ENCODE measurements at places on chromosomes 6 and 20.

GRCh38 chr6:138856654-138857053 lies 60.8 kb downstream of the ECT2L start:
- DNase-seq, result no peak

DNA sequence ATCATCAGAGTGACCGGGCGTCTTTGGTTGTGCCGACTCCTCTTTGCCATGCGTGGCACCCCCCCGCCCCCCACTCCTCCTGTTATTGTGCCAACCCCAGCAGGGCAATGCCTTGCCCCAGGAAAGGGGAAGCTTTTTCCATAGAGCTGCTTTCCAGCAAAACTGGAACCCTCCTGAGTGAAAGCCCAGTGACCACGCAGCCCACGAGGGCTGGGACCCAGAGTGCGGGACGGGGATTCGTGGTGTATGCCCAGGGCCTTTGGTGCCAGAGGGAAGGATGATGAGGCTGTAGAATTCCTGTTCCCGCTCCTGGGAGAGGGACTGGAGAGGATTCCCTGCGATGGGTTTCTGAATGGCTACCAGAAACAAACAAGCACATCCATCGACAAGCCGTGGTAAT lies 116.8 kb upstream of the BACH2 start:
- no peak for DNase-seq

DNA sequence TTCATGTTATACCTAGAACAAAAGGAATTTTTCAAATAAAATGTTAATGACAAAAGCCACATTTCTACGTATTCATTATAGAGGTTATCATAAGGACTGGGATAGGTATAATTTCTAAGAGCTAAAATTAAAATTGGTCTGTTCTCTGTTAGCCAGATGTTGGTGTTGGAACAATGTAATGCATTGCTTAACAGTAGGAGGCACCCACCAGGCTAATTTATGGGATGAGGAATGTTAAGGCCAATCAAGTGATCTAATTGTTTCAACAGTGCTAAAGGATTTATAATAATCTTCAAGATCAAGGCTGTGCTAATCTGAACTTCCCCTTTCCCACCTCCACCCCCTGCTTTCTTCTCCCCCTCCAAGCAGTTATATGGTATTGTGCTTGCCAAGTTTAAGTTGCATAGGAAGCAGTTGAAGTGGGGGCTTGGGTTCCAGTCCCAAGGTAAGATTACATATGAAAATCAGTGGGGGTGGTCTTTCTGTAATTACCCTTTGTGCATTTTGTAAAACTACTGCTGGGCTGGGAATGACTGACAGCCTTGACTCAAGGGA lies 89.2 kb upstream of the BACH2 start:
- no peak for DNase-seq

DNA sequence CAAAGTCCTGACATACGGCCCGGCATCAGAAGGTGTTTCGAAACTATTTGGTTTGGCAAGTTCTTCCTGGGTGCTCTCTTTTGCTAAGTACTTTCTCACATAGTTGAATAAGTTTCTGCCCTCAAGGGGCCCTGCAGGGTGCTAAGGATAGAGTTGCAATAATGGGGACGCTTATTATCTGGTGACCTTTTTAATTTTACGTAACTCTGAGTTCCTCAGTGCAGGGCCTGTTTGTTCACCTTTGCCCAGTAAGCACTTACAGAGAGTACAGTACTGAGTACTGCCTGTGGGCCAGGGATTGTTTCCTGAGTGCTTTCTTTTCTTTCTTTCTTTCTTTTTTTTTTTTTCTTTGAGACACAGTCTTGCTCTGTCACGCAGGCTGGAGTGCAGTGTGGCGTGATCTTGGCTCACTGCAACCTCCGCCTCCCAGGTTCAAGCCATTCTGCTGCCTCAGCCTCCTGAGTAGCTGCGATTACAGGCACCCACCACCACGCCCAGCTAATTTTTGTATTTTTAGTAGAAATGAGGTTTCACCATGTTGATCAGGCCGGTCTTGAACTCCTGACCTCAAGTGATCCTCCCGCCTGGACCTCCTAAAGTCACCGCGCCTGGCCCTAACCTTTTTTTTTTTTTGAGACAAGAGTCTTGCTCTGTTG lies 4.5 kb upstream of the PXMP4 start:
- DNase-seq, result no peak

- no peak for DNase-seq
Measured at GRCh38 chr6:35017411-35018181, 123.5 kb downstream of the TCP11 start.

GRCh38 chr6:44667668-44668390 lies 280.3 kb downstream of the CDC5L start:
- peak; percentile 17 for DNase-seq

GRCh38 chr20:10635476-10636208 lies 38.2 kb downstream of the JAG1 start:
- DNase-seq, result no peak

DNA sequence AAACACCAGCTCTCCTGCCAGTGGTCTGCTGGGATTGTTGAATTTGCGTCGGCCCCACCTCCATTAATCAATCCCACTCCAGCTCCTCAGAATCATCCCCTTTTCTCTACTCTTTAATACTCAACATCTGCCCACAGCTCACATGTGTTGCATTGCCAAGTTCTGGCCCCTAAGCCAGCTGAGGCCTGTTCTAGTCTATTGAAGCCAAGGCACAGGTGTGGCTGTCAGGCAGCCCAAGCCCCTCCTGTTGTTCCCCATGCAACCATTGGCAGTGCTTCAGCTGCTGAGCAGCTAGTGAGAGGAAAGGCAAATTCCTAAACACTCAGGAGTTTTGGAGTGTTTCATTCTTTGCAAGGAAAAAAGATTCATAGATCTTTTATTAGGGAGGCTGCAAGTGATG lies 128.0 kb upstream of the NT5E start:
- DNase-seq, result no peak

- no peak for DNase-seq
Measured at GRCh38 chr6:84606860-84607259, 157.5 kb downstream of the TBX18 start.

- DNase-seq, result no peak
Measured at GRCh38 chr6:139152088-139152891, 17.4 kb downstream of the HECA start.

- no peak for DNase-seq
Measured at GRCh38 chr6:50112981-50113857, 63.5 kb upstream of the DEFB112 start.

GRCh38 chr20:48198929-48199451 lies 413.7 kb upstream of the SULF2 start:
- DNase-seq, result no peak

- DNase-seq, result no peak
Measured at GRCh38 chr6:127199470-127199869, 67.2 kb upstream of the RNF146 start.

DNA sequence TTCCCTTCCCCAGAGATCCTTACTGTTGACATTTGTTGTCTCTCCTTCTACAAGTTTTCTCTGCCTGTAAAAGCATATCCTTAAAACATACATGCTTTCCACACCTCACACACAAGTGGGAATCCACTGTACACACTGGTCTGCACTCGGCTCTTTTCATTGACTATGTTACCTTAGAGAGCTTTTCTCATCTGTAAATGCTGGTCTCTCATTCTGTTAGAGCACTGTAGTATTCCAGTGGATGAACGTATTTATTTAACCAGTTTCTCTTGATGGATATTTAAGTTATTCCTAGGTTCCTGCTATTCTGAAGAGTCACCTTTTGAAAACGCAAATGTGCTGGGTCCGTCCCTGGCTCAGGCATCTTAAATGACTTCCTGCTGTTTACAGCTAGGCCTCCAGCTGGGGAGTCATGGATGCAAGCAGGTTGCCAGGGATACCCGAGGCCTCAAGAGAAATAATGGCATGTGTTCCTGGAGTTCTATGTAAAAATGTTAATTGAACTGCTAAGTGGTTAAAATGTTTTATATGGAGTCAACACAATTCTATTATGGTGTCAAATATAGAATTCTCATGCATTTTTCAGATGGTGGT lies 61.1 kb upstream of the TGM3 start:
- no peak for DNase-seq

GRCh38 chr6:25280344-25281074 lies 1.3 kb downstream of the CARMIL1 start:
- no peak for DNase-seq

DNA sequence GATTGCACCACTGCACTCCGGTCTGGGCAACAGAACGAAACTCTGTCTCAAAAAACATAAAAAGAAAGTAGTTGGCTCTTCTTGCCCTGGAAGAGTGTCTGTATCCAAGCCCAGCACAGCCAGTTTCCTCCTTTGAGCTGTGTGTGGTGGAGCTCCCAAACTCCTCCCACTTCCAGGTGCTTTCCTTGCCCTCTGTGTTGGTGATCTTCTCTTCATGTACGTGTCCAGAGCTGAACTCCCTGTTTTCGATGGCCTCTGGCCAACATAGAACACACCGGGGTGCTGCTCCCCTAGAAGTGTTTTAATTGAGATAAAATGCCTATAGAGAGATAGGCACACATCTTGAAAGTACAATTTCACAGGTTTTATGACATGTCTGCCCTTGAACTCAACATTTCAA lies 16.7 kb upstream of the SGK2 start:
- no peak for DNase-seq

GRCh38 chr6:46720401-46720800 lies 14.8 kb downstream of the PLA2G7 start:
- DNase-seq, result no peak

GRCh38 chr6:167330750-167331149 lies 5.9 kb downstream of the TTLL2 start:
- no peak for DNase-seq

GRCh38 chr6:135066806-135067205 lies 12.2 kb upstream of the HBS1L start:
- no peak for DNase-seq

DNA sequence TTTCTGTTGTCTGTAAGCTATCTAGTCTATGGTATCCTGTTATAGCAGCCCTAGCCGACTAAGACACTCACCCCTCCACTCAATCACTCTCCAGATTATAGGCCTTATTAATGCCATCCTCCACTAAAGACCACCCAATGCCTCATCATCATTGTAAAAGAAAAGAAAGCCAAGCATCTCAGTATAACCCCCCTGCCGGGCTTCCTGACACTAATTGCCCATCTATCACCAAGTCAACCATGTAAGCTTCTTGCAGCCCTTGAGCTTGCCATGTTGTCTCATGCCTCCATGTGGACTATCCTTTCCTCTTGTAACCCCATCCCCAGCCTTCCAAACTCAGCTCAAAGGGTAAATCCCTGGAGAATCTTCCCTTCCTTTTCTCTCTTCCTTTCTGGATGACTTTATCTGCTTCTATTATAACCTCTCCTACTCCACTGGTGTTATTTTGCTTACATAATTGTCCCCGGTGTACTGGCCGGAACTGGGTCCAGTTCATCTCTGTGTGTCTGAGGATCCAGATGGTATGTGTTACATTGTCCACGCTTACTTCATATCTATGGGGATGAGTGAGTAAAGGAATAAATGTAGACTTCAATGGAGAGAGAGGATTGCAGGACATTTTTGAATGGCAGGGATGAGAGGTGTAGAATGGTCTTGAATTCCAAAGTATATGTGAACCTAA lies 202.9 kb upstream of the SOX4 start:
- no peak for DNase-seq

GRCh38 chr20:33835615-33836172 lies 24.5 kb downstream of the CHMP4B start:
- DNase-seq, result no peak

GRCh38 chr6:163775313-163775712 lies 360.8 kb downstream of the QKI start:
- no peak for DNase-seq

DNA sequence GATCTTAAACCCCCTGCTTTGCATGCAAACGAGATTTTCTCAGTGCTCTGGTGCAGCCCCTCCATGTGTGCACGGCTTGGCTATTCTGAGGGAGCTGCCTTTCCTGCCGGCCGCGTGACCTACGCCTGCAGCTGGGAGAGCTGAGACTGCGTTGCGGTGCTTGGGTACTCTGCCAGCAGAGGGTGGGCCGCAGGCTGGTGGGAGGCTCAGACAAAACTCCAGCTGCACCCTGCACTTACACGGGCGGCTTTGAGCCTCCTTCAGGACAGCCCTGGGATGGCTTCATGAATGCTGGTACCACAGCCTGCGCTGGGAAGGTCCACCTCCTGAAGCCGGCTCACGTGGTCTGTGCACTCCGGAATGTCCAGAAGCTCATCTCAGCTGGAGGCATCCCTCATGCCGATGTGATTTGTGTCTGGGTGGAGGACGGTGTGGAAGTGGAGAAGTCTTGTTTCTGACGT lies 223.7 kb downstream of the DLL1 start:
- no peak for DNase-seq

DNA sequence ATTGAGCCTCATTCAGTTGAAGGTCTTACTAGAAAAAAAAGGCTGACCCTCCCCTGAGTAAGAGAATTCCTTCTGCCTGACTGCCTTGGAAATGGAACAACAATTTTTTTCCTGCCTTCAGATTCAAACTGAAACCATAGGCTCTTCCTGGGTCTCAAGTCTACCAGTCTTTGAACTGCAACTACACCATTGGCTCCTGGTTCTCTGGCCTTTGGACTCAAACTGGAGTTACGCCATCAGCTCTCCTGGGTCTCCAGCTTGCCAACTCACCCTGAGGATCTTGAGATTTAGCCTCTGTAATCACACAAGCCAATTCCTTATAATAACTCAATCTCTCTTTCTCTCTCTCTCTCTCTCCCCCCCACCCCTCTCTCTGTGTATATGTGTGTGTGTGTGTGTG lies 36.0 kb upstream of the SNX9 start:
- DNase-seq, result no peak

DNA sequence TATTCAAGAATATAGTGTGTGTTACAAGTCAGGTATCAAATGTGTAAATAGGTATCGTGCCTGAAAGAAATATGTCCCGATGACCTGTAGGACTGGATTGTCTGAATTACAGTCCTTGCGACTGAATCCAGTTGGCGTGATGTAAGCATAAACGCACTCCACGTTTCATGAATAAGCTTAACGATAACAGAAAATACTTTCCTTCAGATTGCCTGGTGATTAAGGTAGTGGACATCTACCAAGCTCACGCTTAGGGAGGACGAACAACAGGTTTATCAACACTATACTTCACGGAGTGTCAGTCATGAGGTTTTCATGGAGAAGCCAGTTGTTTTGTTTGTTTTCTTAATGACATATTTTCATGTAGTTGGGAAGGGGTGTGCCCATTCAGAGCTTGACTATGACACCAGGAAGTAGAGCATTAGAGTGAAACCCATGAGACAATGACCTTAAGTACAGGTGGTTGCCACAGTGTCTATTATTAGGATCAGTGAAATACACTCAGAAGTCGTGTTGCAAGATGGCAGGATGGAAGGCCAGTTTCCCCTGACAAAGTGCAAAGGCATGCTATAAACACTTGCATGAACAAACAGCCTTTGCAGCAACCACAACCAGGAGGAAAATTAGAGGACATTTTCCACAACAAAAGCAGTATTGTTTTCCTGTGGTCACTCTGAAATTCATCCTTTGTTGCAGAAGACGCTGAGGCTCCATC lies 305.8 kb upstream of the PRDM1 start:
- DNase-seq, result no peak

DNA sequence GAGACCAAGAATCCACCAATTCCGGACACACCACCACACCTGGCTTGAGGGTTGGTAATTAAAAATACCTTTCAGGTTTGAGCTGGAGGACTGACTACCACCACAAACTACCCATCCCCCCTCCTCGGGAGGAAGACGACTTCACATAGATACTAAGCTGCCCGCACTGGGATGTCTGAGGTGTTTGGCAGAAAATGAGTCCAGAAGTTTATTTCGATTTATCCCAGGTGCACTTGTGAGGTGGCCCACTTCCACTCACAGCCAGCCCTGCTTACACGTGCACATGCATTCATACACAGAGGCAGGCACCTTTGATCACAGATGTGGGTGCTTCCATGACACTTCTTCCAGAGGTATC lies 187.1 kb downstream of the ID4 start:
- DNase-seq, result no peak

- no peak for DNase-seq
Measured at GRCh38 chr20:17229256-17229655, 2.4 kb downstream of the PCSK2 start.

GRCh38 chr6:28064272-28064671 lies 16.1 kb upstream of the ZNF165 start:
- DNase-seq, result no peak

All from T follicular helper cell (primary cell).